Aorta (tissue), 5 donors: ENCODE measurements at places on chromosomes 5 and 9. TPM values are rescaled to one million over a fixed set of nuclear protein-coding genes. Genes with fewer than 3 reads are reported as not detected.

- no peak for DNase-seq
These were observed 249.0 kb downstream of the ARHGAP26 start for GRCh38 chr5:143019157-143019556.

GRCh38 chr5:38554861-38555260 lies 1.6 kb downstream of the LIFR start:
- DNase-seq: no peak

DNA sequence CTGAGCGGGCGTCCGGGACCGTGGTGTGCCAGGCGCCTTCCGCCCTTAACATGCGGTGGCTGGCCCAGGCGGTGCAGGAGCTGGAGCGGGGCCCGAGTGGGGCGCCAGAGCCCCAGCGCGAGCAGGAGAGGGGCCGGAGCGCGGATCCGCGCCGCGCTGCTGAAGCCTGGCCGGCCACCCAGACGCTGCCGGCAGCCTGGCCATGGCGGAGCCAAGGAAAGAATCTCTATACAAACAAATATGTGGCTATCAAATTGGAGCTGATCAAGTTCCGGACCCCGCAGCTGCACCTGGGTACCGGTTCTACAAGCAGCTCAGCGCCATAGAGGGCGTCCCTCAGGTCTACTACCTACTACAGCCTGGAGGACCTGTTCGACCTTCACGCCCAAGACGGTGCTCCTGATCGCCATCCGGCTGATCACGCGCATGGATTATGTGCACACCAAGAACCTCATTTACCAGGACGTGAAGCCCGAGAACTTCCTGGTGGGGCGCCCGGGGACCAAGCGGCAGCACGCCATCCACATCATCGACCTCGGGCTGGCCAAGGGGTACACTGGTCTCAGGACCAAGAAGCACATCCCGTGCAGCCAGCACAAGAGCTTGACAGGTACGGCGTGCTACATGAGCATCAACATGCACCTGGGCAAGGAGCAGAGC lies 55.8 kb downstream of the JAK2 start:
- no peak for DNase-seq

Gene SLC45A2
- polyA plus RNA-seq: not detected

DNA sequence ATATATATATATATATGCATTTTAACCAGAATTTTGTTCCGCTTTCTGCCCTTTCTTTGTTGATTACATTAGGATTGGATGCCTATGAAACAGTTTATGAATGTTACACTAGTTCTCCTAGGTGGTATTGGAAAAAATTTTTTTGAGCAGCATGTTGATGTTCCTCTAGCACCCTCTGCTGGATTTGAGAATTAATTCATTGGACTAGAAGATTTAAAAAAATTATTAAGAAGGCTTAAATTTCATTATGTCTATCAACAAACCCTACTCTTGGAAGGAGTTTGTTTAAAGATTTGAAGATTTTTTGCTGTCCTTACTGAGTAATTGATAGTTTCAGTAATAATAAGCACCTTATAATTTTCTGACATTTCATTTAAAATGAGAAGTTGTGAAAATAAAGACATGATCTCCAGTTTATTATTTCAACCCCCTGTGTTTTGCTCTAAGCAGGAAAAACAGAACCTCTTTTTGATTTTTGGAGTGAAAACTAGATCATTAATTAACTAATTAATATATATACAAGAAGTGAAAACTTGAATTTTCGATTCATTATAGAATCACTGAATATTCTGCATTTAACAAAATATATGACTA lies 89.6 kb downstream of the CCDC171 start:
- no peak for DNase-seq

GRCh38 chr5:142366007-142366406 lies 41.2 kb upstream of the SPRY4 start:
- no peak for DNase-seq

GRCh38 chr5:101103874-101104273 lies 200.8 kb upstream of the ST8SIA4 start:
- no peak for DNase-seq
